ENCODE measurements at places on chromosomes 3 and 15.

- no peak for DNase-seq
These were observed 345.9 kb upstream of the TPRG1 start for GRCh38 chr3:188825901-188826300.

- DNase-seq, result no peak
These were observed 1.6 kb upstream of the PROK2 start for GRCh38 chr3:71786551-71786950.

- DNase-seq, result no peak
These were observed 174.3 kb downstream of the EBLN2 start for GRCh38 chr3:73235768-73236167.

- no peak for DNase-seq
These were observed 602.8 kb downstream of the FOXP1 start for GRCh38 chr3:70980646-70981170.

DNA sequence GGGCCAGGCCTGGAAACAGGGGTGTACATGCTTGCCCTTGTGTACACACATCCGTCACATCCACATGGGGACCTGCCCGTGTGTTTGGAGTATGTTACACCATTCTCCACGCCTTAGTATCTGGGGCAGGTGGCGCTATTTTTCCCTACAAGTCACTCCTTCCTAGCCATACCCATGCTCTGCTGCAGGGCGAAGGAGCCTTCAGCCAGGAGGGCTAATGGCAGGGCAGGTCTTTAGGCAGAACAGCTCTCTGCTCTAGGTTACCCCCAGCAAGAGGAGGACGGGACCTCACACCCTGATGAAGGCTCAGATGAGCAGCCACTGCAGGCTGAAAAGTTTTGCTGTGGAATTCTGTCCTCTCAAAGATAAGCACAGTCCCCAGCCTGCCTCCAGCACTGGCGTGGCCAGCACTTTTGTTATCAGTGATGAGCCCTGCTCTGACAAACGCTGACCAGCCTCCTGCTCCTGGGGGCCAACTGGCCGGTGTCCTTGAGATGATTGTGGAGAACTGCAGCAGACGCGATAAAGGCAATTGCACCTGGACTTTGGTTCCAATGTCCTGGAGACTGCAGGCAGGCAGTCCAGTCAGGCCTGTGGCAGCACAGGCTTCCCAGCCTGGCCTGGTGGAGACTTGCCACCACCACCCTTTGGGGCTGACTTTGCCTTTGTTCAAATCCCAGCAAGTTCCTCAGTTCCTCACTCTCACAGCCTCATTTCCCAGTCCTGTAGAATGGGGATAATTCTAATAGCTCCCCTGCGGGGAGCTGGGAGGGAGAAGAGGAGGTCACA is 19.8 kb upstream of the PIGZ start:
- DNase-seq, result no peak

- DNase-seq, result no peak
These were observed 174.1 kb downstream of the UACA start for GRCh38 chr15:70589221-70589620.

- DNase-seq, result peak; percentile 5
These were observed 17.5 kb upstream of the BCHE start for GRCh38 chr3:165854696-165855095.

DNA sequence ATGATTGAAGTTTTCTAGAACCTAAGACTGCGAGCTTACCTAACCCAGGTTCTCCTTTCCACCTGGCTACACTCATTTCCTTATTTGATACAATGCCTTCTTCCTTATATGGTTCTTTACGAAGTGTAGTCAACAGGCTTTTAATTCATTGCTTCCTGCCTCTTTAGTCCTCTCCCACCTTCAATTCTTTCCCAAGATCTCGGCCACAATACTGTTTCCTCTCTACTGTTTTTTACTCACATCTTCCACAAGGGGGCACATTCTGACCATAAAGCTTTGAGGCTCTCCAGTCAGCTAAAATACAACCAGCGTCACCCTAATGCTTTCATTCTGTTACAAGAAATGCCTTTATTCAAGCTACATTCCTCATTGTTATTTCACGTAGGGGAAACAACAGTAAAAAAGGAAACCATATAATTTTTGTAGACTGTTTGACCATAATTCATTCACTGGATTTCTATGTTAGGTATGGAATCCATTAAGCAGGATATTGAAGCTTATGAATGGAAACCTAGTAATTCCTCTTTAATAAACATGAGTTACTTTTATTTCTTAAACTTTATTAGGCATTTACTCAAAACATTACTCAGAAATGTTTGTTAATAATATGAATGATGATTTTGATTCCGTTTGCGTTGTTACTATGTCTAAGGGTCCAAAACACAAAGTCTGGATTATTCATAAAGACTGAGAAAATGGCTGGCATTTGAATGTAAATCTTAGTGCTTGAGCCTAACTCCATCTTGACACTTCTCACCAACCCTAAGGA is 29.5 kb upstream of the VEPH1 start:
- DNase-seq, result peak; percentile 17

- no peak for DNase-seq
These were observed 13.0 kb downstream of the LRRFIP2 start for GRCh38 chr3:37161351-37161750.

DNA sequence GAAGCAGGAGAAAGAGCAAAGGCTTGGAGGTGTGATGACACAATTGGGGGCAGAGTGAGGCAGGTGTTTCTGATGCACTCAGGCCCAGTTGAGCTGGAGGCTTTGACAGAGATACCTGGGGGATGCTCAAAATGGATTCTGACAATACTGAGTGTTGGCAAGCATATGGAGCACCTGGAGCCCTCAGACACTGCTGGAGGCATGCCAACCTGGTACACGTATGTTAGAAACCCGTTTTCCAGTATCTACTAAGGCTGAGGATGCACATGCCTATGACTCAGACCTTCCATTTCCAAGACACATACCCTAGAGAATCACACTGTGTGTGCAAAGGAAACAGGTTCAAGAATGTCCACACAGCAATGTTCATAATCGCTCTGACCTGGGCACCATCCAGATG is 58.7 kb downstream of the WNT7A start:
- DNase-seq, result no peak

DNA sequence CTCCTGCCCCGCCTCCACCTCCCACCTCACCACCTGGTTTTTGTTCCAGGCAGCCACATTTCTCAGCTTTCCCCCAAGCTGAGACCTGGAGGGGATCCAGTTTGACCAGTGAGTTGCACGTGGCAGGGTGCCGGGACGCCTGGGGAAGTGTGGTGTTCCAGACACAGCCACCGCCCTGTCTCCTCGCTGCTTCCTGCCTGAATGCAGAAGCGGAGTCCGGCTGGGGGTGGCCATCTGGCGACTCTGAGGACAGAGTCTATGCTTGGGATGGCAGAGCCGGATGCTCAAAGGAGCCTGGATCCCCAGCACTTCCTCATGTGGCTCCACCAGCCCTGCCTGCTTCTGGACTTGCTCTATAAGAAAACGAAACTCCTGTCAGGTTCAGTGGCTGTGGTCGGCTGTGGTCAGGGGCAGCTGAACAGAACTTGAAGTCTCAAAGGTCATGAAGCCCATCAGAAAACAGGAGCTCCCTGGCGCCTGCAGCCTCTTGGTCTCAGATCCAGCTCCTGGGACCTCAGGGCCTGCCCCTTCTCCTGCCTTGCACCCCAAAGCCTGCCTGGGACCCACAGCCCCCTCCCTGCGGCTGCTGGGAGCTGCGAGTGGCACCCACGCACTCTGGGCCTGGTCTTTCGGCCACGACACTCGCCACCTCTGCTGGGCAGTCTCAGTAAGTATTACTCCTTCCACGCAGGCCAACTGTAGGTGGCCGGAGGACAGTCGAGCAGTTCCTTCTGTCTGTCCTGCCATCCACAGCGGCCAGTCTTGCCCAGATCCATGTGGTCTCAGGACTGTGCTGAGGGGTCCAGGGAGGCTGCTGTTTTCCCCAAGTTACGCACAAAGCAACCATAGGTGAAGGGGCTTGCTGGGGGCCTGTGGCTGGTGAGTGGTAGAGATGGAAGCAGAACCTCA is 112.8 kb upstream of the MEF2A start:
- peak; percentile 57 for DNase-seq

DNA sequence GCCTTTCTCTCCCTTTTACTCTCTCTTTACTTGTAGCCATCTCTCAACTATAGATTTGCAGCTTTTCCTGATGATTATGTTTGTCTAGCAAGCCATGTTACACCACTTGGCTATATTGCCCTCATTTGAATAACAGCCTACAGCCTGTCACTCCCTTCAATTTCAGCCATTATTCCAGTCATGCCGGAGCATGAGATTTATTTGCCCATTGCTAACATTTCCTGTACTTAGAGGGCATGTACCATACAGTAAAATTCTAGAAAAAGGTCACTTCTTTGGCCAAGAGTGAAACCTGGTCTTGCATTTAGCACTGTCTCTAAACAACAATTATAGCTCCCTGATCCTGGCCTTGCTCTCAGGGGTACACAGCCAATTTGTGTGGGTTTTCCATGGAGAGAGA is 221.7 kb upstream of the TMC3 start:
- no peak for DNase-seq

GRCh38 chr3:89783341-89783927 is 676.0 kb downstream of the EPHA3 start:
- DNase-seq, result no peak

DNA sequence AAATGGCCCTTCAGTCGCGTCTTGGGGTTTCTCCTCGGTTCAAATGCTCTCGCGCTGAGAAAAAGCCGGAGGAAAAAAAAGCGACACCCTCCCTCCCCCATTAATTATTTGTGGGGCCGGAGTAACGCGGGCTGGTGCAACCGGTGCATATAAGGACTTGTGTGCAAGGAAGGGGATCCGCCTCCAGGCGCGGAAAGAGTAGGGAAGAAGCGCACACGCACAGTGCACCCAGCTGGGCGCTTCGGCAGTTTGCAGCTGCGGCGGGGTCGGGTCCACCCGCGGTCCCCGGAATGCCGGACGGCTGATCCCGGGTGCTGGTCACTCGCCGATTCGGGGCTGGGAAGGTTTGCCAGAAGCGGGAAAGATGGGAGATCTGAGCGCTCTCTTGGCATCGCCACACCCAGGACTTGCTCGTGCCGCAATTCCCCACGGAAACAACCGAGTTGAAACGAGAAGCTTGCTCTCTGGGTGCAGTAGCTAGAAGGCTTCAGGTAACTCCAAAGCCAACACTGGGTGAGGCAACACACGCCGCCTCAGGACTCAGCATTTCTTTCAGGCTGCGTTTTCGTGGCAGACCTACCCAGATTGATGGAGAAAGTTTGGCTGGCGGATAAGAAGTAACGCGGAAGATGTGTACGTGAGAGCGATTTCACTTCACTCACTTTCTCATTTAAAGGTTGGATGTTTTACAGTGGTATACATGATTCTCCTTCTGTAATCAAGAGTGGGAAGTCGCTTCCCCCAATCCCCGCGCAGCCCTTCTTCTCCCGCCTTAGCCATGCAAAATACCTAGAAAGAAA is 720 bp upstream of the TNIK start:
- DNase-seq, result no peak

DNA sequence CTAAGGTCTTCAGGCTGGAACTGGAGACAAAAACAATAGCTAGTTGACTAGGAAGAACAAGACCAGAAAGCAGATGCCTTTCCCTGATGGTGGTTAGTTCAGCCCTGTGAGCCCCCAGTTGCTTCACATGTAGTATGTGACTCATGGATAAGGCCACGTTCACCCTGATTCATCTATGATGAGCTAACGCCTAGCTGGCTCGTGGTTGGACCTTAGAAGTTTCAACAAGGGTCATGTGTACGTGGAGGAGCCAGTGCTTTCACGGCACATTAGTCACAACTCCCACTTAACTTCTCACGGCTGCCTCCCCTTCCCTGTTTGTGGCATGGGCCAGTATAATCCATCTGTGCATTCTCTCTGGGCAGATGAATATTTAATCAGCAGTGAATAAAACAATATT is 20.6 kb downstream of the COL8A1 start:
- DNase-seq, result no peak

DNA sequence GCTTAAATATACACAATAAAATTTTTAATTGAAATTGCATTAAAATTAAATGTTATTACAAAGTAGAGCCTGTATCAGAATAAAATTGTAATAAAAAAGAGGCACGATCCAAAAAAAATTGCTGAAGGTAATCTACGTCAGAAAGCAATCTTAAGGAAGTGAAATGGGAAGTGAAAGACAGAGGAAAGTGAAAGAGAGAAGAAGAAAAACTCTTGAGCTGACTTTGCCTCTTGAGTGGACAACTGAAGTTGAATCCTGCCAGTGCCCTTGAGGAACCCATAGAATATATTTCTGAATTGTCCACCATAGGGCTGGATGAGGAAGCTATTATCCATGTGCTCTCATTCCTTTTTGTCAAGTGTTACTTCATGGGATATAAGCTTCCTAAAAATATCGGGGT is 285.1 kb upstream of the STAC start:
- peak; percentile 50 for DNase-seq

GRCh38 chr15:29636921-29637320 is 185.3 kb downstream of the TJP1 start:
- DNase-seq, result no peak

- no peak for DNase-seq
These were observed 11.8 kb downstream of the SLC12A8 start for GRCh38 chr3:125200731-125201139.

DNA sequence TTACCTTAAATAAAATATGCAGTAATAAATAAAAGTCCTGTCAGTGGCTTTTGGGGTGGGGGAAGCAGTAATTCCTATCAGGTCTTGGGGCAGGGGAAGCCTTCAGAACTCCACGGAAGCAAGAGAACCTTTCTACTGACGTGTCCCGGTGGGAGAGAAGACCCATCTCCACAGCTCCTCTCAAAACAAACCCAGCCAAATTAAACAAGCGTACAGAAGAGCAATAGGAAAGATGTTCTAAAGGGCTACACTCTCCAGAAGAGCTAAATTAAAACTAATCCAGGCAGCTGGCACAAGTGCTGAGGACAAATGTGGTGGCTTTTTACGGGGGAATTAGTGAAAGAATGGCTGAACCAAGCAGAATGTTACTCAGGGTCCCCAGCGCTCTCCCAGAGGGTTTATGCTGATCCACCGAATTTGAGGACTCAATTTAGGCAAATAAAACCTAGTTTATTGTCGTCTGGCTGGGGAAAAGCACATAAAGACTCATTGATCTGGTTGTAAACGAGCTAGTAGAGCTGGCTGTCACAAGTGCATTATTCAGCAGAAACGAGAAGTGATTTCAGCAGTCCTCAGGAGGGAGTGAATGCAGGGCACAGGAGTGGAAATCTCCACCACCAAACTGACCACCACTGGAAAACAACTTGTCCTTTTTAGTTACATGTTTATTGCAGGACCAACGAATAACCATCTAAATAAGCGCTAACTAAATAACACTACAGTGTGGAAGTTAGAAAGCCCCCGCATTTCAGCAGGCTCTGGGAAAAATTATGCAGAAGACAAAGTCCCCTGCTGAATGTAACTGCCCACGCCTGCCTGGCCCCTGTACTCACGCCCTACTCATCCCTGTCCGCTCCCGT is 13.5 kb downstream of the BFSP2 start:
- DNase-seq, result no peak

- no peak for DNase-seq
These were observed 41.0 kb upstream of the IREB2 start for GRCh38 chr15:78396976-78397375.
